ENCODE measurements at places on chromosomes 7 and 10. TPM values are rescaled to one million over a fixed set of nuclear protein-coding genes. Genes with fewer than 3 reads are reported as not detected.

Gene C7orf33
- not detected for total RNA-seq

Gene AS3MT
- 1.1 TPM for total RNA-seq

Gene HOXA9
- total RNA-seq = 5.0 TPM

Gene TMEM130
- total RNA-seq = not detected

Gene ZNF248
- 8.9 TPM for total RNA-seq

Gene PTPN20
- total RNA-seq = 0.44 TPM

Gene PRPF18
- 24.6 TPM for total RNA-seq

Data from bladder microvascular endothelial cell (primary cell).